Vein endothelial cell (primary cell): ENCODE measurements at places on chromosomes 3 and 15. TPM values are rescaled to one million over a fixed set of nuclear protein-coding genes. Genes with fewer than 3 reads are reported as not detected.

EOGT gene
- total RNA-seq = 99.9 and 114 TPM in 2 replicates

EIF5A2 gene
- total RNA-seq = 7.2 and 7.5 TPM in 2 replicates

GPR62 gene
- total RNA-seq = under 0.01 and 0.10 TPM in 2 replicates

EFCC1 gene
- 1.3 and 2.3 TPM in 2 replicates for total RNA-seq

CP gene
- under 0.01 TPM in 1 of 2 replicates, not detected in the other for total RNA-seq

CD80 gene
- not detected in 2 replicates for total RNA-seq

UBAP1L gene
- total RNA-seq = 1.6 and 3.7 TPM in 2 replicates

SENP7 gene
- total RNA-seq = 15.0 and 17.4 TPM in 2 replicates

NR2E3 gene
- 0.19 TPM in 1 of 2 replicates, not detected in the other for total RNA-seq

GASK1A gene
- total RNA-seq = 0.10 TPM in 1 of 2 replicates, not detected in the other
